Stomach (tissue), 19 donors: ENCODE measurements at places on chromosomes 11 and 22.

- H3K27me3 ChIP-seq = no peaks in the 10 kb centered on the region
- DNase-seq = no peak
- H3K36me3 ChIP-seq = no peaks in the 10 kb centered on the region
- no peaks in the 10 kb centered on the region for H3K4me1 ChIP-seq
- H3K4me3 ChIP-seq = no peak overlapping the region
- H3K27ac ChIP-seq = no peak overlapping the region
Observed at GRCh38 chr11:66457826-66458225, 8.9 kb upstream of the PELI3 start.

DNA sequence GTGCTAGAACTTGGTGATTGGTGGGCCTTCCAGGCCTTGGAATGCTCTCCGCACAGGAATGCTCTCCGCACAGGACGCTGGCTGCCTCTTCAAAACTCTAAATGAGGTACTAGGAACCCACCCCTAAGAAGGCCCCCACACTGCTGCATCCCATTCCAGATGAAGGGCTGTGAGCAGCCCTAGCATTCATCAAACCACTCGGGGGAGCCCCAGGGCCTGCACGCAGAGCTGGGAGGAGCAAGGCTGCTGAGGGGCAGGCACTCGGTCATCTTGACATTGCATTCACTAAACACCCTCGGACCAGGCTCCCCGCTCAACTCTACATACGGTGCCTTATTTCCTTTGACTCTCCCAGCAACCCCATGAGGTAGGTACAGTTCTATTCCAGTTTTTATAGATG is 49.2 kb upstream of the EMID1 start:
- H3K27ac ChIP-seq = no peak overlapping the region
- H3K4me1 ChIP-seq = peaks cover 22% of the 10 kb centered on the region
- no peak overlapping the region for H3K4me3 ChIP-seq
- no peaks in the 10 kb centered on the region for H3K36me3 ChIP-seq

- DNase-seq = no peak
- H3K4me3 ChIP-seq = no peak overlapping the region
- no peak overlapping the region for H3K27ac ChIP-seq
- no peaks in the 10 kb centered on the region for H3K4me1 ChIP-seq
- peaks cover 2% of the 10 kb centered on the region for H3K27me3 ChIP-seq
- H3K36me3 ChIP-seq = no peaks in the 10 kb centered on the region
Observed at GRCh38 chr22:44220727-44221680, 40.3 kb downstream of the PARVG start.

DNA sequence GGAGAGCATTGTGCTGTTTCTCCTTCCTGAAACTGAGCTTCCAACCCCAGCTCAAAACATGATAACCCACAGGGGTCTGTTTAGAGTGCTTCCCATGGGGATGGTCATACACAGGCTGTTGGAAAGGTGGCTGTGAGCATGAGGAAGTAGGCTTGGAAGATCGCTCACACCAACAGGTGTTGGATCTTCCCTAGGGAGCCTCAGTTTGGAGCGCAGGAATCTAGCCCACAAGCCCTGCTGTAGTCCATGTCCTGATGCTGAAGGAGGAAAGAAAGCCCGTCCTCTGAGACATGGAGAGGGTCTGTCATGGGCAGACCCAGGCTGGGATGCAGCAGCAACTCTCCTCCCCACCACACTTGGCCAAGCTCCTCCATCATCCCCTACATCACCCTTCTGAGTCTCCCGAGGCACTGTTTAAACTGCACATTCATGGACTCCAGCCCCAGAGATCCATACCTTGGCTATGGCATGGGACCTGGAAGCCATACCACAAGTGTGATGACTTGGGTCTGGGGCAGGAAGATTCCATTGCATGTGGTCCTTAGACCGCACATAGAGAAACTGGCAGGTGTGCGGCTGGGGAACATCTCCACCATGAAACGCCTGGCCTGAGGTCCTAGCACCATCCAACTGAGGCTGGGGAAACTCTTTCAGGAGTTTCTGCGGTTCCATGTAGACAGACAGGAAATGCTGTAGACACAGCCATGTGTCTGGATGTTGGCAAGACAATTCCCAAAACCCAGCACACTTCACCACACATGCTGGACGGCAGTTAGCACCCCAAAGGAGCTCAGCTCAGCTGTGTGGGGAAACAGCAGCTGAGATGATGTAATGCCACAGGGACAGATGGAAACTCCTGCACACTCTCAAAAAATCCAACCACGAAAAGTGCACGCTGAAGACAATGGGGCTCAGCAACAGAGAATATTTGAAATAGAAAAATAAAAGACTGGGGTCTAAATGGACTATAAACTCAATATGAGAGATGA is 27.6 kb upstream of the TTC12 start:
- H3K4me1 ChIP-seq = peaks cover 17% of the 10 kb centered on the region
- H3K4me3 ChIP-seq = no peak overlapping the region
- no peak overlapping the region for H3K27ac ChIP-seq
- peak; percentile 58 for DNase-seq

DNA sequence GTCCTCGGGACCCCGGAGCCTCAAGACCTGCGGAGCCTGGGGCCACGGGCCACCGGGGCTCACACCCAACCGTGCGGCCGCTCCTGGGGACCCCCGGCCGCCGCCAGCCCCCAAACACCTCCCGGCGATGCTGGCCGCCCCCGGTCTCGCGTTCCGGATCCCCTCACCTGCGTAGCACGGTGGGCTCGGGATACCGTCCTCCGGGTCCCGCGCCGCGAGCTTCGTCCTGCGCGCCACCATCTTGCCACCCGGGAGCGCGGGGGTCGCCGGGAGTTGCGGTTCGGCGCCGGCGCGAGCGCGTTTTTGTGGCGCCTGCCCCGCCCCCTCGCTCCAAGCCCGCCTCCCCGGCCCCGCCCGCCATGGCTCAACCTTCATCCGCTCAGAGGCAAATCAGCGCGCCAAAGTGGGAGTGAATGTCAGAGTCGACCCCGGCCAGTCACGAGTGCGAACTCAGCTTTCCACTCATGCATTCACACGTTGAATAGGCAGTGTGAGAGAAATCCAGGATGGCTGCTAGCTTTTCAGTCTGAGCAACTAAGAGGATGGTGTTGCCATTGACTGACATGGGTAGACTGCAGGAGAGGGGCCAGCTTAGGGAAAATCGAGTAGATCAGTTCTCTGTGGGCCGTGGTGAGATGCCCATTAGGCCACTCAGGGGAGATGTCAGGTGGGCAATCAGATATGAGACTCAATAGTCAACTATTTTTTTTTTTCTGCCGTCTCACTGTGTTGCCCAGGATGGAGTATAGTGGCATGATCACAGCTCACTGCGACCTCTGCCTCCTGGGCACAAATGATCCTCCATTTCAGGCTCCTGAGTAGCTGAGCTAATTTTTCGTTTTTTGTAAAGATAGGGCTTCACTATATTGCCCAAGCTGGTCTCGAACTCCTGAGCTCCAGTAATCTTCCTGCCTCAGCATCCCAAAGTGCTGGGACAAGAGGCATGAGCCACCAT is 28.3 kb downstream of the SERHL2 start:
- peak overlapping the region; percentile 73 for H3K27ac ChIP-seq
- no peaks in the 10 kb centered on the region for H3K27me3 ChIP-seq
- H3K36me3 ChIP-seq = peaks cover 75% of the 10 kb centered on the region
- H3K4me3 ChIP-seq = peak overlapping the region; percentile 82
- H3K4me1 ChIP-seq = peaks cover 17% of the 10 kb centered on the region

DNA sequence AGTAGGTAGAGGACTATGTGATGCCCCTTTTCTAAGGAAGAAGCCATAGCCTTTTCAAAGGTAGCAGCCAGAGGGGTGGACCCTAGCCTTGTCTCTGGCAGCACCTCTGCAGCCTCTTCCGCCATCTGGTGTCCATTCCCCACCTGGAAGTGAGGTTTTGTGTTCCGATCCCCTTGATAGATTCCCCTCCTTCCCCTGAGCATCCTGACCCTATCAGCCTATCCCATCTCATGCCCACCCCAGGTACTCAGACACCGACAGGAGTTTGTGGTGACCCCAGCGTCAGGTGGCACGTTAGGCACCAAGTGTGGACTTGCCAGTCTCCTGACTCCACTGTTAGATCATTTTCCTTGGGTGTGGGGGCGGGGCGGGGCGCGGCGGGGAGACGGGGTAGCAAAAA is 398 bp upstream of the FAM89B start:
- DNase-seq = peak; percentile 36
- H3K36me3 ChIP-seq = peaks cover under 1% of the 10 kb centered on the region
- H3K27ac ChIP-seq = peak overlapping the region; percentile 97
- peak overlapping the region; percentile 80 for H3K4me3 ChIP-seq
- no peaks in the 10 kb centered on the region for H3K27me3 ChIP-seq
- H3K4me1 ChIP-seq = peaks cover 81% of the 10 kb centered on the region
